ENCODE measurements at places on chromosomes 7 and 10. TPM values are rescaled to one million over a fixed set of nuclear protein-coding genes. Genes with fewer than 3 reads are reported as not detected.

Gene AKR1D1
- not detected for polyA plus RNA-seq

Gene ACTL6B
- polyA plus RNA-seq: not detected

Gene PTEN
- polyA plus RNA-seq: 14.5 TPM

Gene GSTO2
- 1.1 TPM for polyA plus RNA-seq

Gene CYP26A1
- polyA plus RNA-seq: 0.15 TPM

Data from IMR-90 (cell line).